ENCODE measurements at places on chromosomes 12 and 14.

- no peak for DNase-seq
Measured at GRCh38 chr12:23621900-23622299, 327.6 kb downstream of the SOX5 start.

- DNase-seq, result no peak
Measured at GRCh38 chr12:96514328-96514727, 25.0 kb downstream of the CFAP54 start.

DNA sequence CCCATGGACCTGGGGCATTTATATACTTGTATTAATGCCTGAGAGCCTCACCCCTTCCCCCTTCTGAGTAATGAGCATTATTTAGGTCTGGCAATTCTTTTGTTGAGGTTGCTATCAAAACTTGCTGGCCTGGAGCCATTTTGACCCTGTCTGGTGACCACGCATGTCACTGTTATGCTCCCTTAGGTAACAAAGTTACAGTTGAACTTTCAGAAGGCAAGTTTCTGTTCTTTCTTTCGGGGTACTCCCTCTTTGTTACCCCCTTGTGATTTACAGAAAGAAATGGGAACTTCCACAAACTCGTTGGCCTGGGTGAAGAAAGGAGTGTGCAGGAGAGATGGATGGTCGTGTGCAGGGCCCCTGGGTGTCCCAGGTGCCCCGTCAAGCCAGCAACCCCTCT lies 305.4 kb downstream of the DPF3 start:
- no peak for DNase-seq

DNA sequence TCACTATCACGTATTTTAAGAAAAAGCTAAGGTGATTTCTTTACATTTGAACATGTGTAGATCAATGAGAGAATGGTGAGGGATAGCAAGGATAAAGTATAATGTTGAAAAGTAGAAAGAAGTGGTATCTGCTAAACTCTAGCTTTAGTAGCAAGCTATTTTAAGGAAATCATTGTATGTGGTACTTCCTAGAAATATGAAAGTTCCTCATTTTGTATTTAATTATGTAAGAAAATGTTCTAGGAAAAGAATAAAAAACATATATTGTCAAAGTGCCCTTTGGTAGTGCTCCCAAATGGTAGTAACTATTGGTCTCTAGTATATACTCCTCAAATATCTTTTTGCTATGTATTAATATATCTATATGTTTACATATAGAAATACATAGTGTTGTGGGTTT lies 35.7 kb downstream of the RAB21 start:
- DNase-seq, result no peak

GRCh38 chr14:85085981-85086380 lies 444.0 kb upstream of the FLRT2 start:
- DNase-seq, result no peak

DNA sequence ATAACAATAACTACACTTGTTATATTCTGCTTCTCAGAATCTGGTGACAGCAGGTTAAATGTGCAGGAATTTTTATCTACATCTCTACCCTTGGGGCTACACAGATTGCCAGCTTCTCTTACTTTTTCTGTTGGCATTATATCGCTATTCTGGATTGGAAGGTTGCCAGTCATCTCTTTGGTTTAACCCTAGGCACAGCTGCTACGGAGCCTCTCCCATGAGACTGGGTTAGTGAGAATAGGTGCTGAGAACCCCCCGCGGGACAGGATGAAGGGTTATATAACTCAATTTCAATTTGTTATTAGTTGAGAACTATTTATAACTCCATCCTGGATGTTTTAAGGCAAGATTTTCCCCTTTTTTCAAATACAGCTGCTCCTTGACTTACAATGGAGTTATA lies 73.1 kb downstream of the ACADS start:
- no peak for DNase-seq

DNA sequence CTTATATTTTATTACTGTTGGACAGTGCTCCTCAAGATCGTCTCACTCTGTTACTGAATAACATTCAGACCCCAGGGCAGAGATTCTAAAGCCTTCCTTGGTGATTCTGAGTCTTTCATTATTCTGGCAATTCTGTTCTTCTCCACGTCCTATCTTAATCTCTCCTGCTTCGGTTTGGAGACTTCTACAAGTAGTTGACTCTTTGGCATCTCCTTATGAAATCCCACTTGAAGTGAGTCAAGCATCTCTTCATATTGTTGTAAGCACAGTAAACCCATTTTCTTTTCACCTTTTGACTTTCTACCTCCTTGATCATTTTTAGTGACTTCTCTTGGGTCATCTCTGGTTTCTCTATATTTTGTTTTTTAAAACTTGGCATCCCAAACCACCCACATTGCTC lies 132.8 kb downstream of the SAMD4A start:
- DNase-seq, result no peak

DNA sequence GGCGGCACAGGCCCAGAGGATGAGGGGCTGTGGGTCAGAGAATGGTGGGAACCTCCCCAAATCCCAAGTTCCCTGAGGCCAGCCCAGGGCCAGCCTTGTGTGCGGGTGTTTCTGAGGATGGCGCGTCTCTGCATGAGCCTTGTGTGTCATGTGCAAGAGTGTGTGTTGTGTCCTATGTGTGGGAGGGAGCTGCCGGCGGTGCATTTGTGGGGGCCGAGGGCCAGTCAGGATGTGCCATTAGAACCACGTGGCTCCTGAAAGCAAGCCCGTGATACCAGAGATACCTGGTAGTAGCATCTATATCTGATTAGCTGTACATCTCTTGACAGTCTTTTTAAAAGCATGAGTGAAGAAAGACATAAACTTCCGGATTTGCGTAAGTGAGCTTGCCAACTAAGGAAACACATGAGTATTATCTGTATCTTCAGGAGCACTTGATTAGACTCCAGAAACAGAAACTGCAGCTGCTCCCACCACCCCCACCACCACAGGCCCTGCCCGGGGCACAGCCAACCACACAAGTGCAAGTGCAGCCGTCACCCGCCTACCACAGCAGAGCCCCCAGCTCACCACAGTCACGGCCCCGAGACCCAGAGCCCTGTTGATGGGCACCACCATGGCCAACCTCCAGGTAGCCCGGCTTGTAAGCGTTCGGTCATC lies 19.2 kb downstream of the DDX51 start:
- no peak for DNase-seq

GRCh38 chr12:46005151-46005797 lies 14.9 kb upstream of the SCAF11 start:
- no peak for DNase-seq

- peak; percentile 51 for DNase-seq
Measured at GRCh38 chr14:22099942-22100763, 426.5 kb upstream of the OR4E1 start.

DNA sequence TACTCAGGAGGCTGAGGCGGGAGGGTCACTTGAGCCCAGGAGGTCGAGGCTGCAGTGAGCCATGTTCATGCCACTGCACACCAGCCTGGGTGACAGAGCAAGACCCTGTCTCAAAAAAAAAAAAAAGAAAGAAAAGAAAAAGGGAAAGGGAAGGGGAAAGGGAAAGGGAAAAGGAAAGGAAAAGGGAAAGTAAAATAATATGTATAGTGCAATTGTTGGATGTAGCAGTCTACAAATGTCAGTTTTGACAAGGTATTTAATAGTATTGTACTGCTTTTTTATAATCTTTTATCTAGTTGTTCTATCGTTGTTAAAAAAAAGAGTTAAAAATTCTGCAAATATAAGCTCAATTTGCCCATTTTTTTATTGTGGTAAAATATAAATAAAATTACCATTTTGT lies 67.3 kb downstream of the SLC2A13 start:
- DNase-seq, result no peak

GRCh38 chr14:54533100-54533499 lies 23.4 kb downstream of the CGRRF1 start:
- no peak for DNase-seq

- no peak for DNase-seq
Measured at GRCh38 chr14:44316647-44317440, 190.2 kb downstream of the FSCB start.

DNA sequence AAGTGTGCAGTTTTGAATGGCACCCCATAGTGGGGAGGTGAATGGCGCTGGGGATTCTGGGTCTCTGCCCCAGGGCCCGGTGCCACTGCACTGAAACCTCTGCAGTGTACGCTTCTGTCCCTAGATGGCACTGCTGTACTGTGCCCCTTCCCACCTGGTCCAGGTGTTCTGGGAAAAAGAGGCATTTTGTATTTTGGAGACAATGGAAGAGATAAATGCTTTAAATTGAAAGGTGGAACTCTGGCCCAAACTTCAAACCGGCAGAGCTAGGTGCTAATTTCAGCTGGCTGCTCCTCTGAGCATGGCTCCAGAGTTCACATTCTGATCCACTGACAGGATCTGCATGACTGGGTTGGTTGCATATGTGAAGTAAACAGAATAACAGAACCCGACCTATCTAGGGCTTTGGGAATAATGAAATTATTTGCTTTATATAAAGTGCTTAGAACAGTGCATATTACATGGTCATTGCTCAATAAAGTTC lies 52.2 kb downstream of the KRT80 start:
- DNase-seq, result peak; percentile 79

Data from RPMI8226 (cell line).